ENCODE measurements at places on chromosomes 2 and 18. TPM values are rescaled to one million over a fixed set of nuclear protein-coding genes. Genes with fewer than 3 reads are reported as not detected.

DNA sequence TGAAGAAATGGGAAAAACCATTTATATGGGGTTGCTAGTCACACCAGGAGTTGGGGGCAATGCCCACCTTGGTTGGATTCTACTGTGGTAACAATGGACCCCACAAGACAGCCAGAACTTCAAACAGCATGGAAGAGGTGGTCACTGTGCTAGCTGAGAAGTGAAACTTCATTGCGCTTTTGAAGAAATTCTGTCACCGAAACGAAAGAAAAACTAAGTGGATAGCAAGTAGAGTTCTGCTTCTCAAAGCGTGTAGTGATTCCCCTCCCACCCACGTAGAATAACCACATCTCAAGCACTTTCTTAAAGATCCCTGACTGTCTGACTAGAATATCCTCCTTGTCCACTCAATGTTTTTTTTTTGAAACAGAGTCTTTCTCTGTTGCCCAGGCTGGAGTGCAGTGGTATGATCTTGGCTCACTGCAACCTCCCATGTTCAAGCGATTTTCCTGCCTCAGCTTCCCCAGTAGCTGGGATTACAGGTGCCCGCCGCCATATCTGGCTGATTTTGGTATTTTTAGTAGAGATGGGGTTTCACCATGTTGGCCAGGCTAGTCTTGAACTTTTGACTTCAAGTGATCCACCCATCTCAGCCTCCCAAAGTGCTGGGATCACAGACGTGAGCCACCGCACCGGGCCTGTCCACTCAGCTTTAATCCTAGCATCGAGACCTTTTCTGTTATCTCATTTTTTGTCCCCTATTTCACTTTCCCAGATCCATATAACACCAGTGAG lies 30.1 kb upstream of the CCL20 start:
- H3K4me1 ChIP-seq: no peaks in the 10 kb centered on the region
- no peaks in the 10 kb centered on the region for H3K36me3 ChIP-seq
- no peak for DNase-seq
- no peak overlapping the region for H3K27ac ChIP-seq
- H3K27me3 ChIP-seq: no peaks in the 10 kb centered on the region

GRCh38 chr2:54628418-54628817 lies 95.0 kb upstream of the EML6 start:
- H3K27ac ChIP-seq: no peak overlapping the region
- H3K36me3 ChIP-seq: peaks cover 95% of the 10 kb centered on the region
- no peaks in the 10 kb centered on the region for H3K4me1 ChIP-seq
- DNase-seq: no peak
- H3K4me3 ChIP-seq: no peak overlapping the region
- no peaks in the 10 kb centered on the region for H3K27me3 ChIP-seq

DNA sequence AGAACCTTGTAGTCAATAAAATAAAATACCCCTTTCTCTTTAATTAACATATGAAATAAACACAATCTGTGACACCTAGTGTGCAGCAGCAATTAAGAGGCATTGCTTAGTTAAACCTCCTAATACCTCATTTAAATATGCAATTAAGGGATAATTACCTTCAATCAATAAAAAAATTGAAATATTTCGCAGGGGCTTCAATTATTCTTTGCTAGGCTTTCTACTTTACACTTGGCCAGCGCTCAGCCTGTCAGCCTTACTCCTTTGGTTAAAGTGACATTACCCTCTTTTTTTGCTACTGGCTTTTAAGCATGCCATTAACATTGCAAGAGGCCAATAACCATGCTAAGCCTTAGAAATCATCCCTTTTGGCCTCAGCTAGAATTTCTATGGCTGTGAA lies 327.5 kb upstream of the ZNF521 start:
- H3K36me3 ChIP-seq: no peaks in the 10 kb centered on the region
- H3K27me3 ChIP-seq: no peaks in the 10 kb centered on the region
- no peak overlapping the region for H3K4me3 ChIP-seq

DNA sequence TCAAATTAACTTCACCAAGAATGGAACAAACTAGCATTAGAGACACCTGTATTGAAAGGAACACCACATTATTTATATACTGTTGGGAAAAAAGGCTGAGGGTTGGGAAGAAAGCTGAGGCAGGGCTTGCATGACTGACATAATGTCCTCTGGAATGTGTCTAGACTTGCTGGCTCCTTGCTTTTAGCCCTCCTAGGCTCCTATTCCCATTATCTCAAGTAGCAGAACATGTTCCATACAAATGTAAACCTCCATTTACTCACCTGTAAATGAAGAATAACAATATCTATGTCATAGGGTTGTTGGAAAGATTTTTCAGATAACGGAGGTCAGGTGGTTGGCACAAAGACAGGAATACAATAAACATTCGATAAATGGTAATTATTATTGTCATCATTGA lies 976 bp upstream of the ACADL start:
- H3K36me3 ChIP-seq: no peaks in the 10 kb centered on the region
- peaks cover 3% of the 10 kb centered on the region for H3K4me1 ChIP-seq
- H3K4me3 ChIP-seq: no peak overlapping the region
- no peak overlapping the region for H3K27ac ChIP-seq
- H3K27me3 ChIP-seq: no peaks in the 10 kb centered on the region

DNA sequence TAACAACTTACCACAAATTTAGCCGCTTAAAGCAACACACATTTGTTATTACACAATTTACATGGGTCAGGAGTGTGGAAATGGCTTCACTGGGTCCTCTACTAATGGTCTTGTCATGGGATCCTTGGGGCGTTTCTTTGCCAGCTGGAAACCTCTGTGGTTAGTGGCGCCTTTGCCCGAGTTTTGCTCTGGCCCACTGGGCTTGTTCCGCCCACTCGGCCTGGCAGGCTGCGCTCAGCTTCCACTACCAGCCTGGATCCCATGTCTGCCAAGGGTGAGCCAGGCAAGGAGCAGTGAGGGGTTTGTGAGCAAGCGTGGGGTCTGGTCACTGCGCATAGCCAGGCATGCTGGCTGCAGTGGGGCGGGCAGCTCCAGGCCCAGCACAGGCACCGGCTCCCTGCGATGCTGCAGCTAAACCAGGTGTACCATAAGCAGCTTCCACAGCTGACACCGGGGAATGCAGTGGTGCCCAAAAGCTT lies 16.2 kb upstream of the MBD2 start:
- no peak overlapping the region for H3K4me3 ChIP-seq
- H3K27me3 ChIP-seq: no peaks in the 10 kb centered on the region
- no peak overlapping the region for H3K27ac ChIP-seq
- H3K36me3 ChIP-seq: no peaks in the 10 kb centered on the region
- H3K4me1 ChIP-seq: no peaks in the 10 kb centered on the region
- DNase-seq: no peak

DNA sequence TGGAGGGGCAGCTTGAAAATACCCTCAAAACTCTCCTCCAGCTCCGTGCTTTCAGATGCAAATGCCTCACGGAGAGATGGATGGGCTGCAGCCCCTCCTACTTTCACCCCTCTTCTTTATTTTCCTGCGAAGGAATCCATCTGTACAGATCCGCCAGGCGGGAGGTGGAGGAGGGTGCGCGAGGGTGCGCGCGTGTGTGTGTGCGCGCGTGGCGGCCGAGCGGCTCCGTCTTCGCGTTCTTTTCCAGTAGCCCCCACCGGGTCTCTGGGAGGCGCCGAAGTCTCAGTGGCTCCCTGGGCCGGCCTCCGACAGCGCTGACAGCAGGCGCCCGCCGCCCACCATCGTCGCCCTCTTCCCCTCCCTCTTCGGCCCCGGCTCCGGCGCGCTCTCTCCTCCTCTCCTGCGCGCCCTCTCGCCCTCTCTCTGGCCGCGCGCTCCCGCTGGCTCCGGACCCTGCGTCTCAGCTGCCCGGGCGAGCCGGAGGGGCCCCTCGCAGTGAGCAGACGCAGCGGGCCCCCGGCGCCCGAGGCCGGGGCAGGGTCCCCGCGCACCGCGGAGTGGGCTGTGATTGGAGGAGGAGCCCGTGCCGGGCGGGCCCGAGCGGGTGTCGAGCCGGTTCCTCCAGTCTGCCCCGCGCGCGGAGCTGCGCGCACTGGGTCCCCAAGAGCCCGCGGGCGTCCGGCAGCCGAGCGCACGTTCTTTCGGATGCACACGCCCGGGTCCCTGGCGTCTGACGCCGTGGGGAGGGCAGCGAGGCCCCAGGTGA lies at the start of gene CDH7:
TSS of gene CDH7 (plus strand) at position 624 of the 766 bp plus-strand sequence. CDS start 11,831 bp downstream, outside the sequence.
- H3K4me3 ChIP-seq: peak within 1 kb of the TSS; percentile 91
- H3K36me3 ChIP-seq: no peaks in the 10 kb centered on the region
- peaks cover 9% of the 10 kb centered on the region for H3K4me1 ChIP-seq
- no peak within 1 kb of the TSS for H3K27ac ChIP-seq
- peak; percentile 77 for DNase-seq

- H3K27ac ChIP-seq: no peak overlapping the region
- no peaks in the 10 kb centered on the region for H3K4me1 ChIP-seq
- H3K27me3 ChIP-seq: no peaks in the 10 kb centered on the region
- no peaks in the 10 kb centered on the region for H3K36me3 ChIP-seq
Measured at GRCh38 chr2:60158262-60158661, 395.2 kb downstream of the BCL11A start.

DNA sequence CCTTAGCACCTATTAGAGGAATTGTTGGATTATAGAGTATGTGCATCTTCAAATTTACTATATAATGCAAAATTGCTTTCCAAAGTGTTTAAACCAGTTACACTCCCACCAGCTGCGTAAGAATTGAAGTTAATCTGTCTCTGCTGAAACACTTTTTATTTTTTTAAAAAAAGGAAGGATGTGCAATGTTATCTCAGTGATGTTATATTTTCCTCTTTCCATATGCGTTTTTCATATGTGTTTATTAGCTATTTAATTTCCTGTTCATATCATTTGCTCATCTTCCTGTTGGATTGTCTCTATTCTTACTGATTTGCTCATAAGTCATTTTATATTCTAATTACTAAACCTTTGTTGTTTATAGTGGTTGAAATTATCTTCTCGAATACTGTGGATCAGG lies 63.2 kb upstream of the RFX8 start:
- no peaks in the 10 kb centered on the region for H3K27me3 ChIP-seq
- H3K4me3 ChIP-seq: no peak overlapping the region
- H3K4me1 ChIP-seq: peaks cover 12% of the 10 kb centered on the region
- no peaks in the 10 kb centered on the region for H3K36me3 ChIP-seq

DNA sequence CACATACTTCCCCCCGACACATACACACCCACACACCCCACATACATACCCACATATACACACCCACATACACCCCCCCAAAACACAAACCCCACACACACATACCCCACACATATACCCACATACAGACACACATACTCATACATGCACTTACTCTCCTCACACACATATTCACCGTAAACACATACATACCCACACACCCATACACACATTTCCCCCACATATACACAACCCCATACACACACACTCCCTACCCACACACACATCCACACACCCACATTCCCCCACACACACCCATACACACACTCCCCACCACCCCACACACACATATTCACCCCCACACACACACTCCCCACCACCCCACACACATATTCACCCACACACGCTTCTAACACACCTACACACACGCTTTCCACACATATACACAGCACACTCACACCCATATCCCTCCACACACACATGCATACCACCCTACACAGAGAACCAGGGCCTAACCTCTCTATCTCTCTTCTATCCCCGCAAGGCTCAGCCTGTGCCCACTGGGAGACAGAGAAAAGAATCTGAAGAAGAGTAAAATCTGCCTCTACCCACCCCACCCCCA lies 182.4 kb upstream of the ETAA1 start:
- no peak for DNase-seq
- peaks cover 2% of the 10 kb centered on the region for H3K4me1 ChIP-seq
- H3K27ac ChIP-seq: no peak overlapping the region
- H3K27me3 ChIP-seq: no peaks in the 10 kb centered on the region
- no peak overlapping the region for H3K4me3 ChIP-seq

- no peak overlapping the region for H3K27ac ChIP-seq
- no peak overlapping the region for H3K4me3 ChIP-seq
- peaks cover 14% of the 10 kb centered on the region for H3K4me1 ChIP-seq
- no peak for DNase-seq
Measured at GRCh38 chr2:70710038-70710690, 57.8 kb downstream of the ADD2 start.

GRCh38 chr2:171139860-171140259 lies 20.8 kb downstream of the TLK1 start:
- H3K36me3 ChIP-seq: no peaks in the 10 kb centered on the region
- no peaks in the 10 kb centered on the region for H3K27me3 ChIP-seq
- peaks cover 6% of the 10 kb centered on the region for H3K4me1 ChIP-seq
- H3K27ac ChIP-seq: no peak overlapping the region
- no peak for DNase-seq

GRCh38 chr2:113216321-113216720 lies 42.5 kb downstream of the PSD4 start:
- DNase-seq: no peak
- H3K4me1 ChIP-seq: peaks cover 5% of the 10 kb centered on the region
- no peaks in the 10 kb centered on the region for H3K27me3 ChIP-seq
- no peak overlapping the region for H3K4me3 ChIP-seq
- H3K27ac ChIP-seq: no peak overlapping the region

- H3K4me1 ChIP-seq: no peaks in the 10 kb centered on the region
- H3K27me3 ChIP-seq: no peaks in the 10 kb centered on the region
- H3K27ac ChIP-seq: no peak overlapping the region
- no peak for DNase-seq
Measured at GRCh38 chr2:115807276-115807675, 1364.8 kb downstream of the DPP10 start.

DNA sequence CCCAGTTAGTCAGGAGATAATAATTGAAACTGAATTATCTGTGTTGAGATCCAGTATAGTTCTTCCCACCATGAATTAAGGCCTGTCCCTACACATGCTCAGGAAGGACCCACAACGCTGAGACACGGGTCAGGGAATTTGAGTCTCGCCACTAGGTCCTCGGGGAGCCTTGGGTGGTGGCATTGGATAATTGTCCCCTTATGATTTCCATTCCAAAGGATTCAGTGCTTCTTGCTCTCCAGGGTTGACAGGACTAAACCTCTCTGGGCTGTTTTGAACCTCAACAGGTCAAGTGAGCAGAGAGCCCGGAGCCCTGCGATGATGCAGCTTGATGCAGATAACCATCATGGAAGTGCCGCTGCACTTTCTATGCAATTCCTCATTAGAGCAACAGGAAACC lies 253.7 kb upstream of the PXDN start:
- no peak overlapping the region for H3K4me3 ChIP-seq
- no peaks in the 10 kb centered on the region for H3K27me3 ChIP-seq
- H3K4me1 ChIP-seq: no peaks in the 10 kb centered on the region
- DNase-seq: no peak

GRCh38 chr2:1546901-1547300 lies 133.6 kb downstream of the TPO start:
- DNase-seq: no peak
- H3K27ac ChIP-seq: no peak overlapping the region
- H3K4me1 ChIP-seq: no peaks in the 10 kb centered on the region
- no peaks in the 10 kb centered on the region for H3K27me3 ChIP-seq
- no peaks in the 10 kb centered on the region for H3K36me3 ChIP-seq

Gene TMEM169
- 2.5 TPM for total RNA-seq

Gene KCNG2
- 0.19 TPM for total RNA-seq

Gene SERPINB11
- not detected for total RNA-seq

Gene SDC1
- total RNA-seq: 45.3 TPM

Gene ACMSD
- total RNA-seq: not detected

Gene PIGN
- 26.3 TPM for total RNA-seq

Gene DNAJC27
- 4.5 TPM for total RNA-seq

Gene TRIM43
- total RNA-seq: not detected

Gene ZNF804A
- total RNA-seq: not detected

Gene SFTPB
- not detected for total RNA-seq

Gene ADRA2B
- total RNA-seq: 6.6 TPM

Data from H1 (cell line).